ENCODE measurements at places on chromosomes 11 and 22.
A peak's percentile ranks its signal among the peaks of the same experiment; 100 is the strongest.

DNA sequence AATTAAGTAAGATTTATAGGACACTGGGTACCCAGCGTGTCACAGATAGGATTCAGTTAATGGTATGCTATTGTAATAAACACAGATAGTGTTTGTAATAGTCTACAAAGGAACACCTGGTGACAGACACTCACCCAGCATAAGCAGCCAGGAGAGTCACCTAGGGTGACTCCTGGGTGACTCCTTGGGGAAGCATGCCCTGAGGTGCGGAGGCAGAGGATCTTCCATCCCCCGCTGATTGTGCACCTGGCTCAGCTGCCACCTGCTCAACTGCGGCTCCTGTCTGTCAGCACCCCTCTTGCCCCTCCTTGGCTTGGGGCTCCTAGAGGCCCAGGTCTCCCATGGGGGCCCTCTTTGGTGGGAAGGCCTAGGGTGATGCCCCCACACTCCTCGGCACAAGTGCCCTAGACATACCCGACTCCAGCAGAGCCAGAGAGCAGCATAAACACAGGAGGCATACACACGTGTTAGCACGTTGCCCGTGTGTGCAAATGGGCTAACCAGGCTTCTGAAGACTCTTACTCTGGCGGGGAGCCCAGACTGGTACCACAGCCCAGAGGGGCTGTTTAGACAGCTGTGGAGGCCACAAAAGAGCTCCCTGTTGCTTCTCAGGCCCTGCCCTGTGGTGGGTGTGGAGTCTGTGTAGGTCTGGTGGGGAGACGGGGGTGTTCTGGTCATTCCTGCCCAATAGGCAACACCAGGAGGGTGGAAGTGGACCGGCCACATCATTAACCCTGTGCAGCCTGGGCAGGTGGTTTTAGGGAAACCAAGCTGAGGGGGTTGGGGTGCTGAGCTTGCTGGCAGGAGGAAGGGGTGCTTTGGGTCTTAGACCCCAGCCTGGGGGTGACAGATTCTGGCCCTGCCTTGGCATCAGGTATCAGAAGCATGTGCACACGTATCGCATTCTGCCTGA is 3.0 kb downstream of the INPPL1 start:
- no peak for DNase-seq

DNA sequence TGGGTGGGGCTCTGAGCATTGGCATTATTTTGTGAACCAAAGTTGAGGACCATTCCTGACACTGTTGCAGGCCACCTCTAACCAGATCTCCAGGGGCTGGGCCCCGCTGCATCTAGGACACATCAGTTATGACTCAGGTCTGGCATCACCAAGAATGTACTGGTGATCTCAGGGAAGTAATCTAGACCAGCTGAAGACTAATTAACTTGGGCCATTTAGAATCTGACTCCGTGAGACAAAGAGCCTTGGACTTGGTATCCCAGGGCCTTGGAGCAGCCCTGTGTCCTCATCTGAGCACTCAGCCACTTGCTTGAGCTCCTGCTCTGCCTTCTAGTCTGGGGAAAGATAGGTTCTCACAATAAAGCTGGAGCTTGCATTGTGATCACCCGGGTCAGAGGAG is 200.6 kb downstream of the KIRREL3 start:
- no peak for DNase-seq

DNA sequence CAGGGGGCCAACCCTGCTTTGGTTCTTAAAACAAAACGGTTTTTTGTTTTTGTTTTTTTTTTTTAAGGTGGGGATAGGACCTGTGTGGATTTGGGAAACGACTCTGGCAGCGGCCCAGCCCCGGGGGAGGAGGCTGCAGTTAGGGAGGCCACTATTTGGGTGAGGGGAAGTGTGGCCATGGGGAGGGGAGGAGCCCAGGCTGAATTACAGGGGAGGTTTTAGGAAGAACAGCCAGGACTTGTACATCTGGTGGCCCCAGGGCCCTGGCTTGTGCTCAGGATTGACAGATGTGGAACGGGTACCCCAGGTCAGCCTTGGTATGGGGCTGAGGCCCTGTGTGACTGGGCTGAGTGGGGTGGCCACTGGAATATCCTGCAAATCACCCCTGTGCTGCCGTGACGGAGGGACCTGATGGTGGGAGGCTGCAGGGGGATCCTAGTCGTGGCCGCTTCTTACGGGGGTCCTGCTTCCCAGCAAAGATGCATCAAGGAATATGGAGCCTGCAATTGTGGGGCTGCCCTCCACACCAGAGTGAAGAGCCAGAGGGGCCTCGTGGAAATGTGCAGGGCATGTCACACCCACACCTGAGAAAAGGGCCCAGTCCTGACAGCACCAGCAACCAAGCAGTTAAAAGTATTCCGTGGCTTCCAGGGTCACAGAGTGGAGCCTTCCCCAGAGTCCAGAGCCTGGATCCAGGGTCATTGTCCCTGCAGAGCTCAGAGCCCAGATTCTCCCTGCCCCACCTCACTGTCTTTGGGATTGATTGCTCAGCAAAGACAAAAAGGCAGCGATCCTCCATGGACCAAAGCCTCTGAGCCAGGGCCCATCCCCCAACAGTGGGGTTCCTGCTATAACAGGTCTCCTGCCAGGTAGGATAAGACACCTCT is 55.2 kb upstream of the WNT7B start:
- no peak for DNase-seq

GRCh38 chr11:10899121-10899830 is 41.4 kb upstream of the ZBED5 start:
- no peak for DNase-seq

DNA sequence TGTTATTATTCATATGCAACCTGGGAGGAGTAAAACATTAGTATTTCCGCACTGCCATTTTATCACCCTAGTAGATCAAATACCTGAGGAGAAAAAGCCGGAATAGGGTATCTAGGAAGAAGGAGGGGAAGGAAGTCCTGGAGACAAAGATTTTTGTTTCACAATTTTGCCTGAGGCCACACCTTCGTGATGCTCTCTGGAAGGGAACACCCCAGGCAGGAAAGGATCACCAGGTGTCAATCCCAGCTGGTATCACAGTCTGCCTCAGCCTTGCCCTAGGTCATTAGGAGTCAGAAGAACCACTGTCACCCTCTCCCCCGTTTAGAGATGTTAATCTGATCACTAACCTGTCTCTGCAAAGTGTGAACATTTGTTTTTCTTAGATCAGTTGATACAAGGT is 35.4 kb upstream of the IGSF9B start:
- DNase-seq, result no peak

DNA sequence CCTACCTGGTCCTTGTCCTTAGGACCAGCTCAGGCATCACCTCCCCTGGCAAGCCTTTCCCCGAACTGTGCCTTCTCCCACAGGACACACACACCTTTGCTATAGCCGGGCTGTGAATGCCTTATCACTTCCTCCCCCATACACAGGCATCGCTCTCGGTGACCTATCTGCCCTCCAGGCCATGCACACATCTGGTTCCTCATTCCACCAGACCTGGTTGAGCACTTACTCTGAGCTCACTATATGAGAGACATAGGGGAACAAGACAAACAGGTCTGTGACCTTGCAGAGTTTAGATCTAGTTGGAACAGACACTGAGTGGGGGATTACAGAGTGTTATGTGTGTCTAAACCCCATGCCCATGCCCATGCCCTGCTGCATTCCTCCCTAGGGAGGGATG is 3.1 kb upstream of the BCR start:
- no peak for DNase-seq

GRCh38 chr22:38317995-38318715 is 922 bp upstream of the CSNK1E start:
- no peak for DNase-seq

DNA sequence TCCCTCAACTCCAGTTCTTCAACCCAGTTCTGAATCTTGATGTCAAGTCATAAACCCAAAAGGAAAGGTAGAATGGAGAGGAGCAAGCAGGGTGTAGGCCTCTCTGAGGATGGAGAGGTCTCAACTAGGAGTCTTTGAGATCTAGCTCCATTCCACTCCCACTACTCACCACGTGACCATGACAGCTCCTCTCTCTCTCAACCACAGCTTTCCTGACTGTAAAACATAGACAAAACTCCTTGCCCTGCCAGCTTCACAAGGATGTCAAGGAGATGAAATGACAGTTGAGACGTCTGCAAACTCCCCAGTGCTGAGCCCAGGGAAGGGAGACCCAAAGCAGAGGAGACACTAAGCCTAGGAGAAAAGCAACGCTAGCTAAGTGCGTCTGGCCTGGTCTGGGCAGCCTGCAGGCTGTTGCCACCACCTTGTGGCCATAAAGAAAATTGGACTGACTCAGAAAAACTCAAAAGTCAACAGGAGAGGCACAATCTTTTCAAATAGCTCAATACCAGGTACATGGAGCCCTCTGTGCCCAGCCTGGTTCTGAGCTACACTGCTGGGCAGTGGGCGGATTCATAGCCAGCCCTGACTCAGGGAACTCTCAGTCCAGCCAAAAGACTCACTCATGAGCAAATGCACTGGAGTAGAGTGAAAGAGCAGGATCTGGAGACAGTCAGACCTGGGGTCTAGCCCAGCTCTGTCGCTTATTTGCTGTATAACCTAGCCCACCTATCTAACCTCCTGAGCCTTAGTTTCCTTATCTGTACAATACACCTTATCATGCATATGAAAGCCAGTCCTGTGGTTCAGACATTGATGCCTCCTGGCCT is 3.4 kb downstream of the CLPB start:
- peak; percentile 39 for DNase-seq

DNA sequence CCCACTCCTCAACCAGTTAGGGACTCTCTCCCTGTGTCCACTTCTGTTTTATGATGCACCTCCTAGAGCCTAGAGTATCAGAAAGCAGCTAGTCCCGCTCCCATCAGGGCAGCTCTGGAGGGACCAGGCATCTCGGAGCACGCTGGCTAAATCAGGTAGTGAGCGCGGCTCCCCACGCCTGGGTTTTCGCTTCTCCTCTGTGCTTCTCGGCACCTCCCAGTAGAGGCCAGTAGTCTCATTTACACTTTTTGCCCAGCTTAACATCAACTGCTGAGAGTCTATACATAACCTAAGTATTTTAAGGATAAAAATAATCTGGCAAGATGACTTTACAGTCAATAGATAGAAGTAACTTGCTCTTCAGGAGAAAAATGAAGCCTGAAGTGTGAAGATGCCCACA is 473.8 kb downstream of the OPCML start:
- no peak for DNase-seq

DNA sequence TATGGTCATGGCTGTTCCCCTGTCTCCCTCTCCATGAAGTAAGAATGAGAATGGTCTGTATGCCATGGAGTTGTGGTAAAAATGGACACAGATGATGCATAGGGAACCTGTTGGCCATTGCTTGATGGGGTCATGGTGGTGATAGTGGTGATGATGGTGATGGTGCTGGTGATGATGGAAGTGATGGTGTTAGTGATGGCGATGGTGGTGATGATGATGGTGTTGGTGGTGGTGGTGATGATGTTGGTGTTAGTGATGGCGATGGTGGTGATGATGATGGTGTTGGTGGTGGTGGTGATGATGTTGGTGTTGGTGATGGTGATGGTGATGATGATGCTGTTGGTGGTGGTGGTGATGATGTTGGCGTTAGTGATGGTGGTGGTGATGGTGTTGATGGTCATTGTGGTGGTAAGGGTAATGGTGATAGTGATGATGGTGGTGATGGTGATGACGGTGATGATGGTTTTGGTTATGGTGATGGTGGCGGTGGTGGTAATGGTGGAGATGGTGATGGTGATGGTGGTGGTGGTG is 5.1 kb upstream of the CACNA1I start:
- DNase-seq, result no peak

DNA sequence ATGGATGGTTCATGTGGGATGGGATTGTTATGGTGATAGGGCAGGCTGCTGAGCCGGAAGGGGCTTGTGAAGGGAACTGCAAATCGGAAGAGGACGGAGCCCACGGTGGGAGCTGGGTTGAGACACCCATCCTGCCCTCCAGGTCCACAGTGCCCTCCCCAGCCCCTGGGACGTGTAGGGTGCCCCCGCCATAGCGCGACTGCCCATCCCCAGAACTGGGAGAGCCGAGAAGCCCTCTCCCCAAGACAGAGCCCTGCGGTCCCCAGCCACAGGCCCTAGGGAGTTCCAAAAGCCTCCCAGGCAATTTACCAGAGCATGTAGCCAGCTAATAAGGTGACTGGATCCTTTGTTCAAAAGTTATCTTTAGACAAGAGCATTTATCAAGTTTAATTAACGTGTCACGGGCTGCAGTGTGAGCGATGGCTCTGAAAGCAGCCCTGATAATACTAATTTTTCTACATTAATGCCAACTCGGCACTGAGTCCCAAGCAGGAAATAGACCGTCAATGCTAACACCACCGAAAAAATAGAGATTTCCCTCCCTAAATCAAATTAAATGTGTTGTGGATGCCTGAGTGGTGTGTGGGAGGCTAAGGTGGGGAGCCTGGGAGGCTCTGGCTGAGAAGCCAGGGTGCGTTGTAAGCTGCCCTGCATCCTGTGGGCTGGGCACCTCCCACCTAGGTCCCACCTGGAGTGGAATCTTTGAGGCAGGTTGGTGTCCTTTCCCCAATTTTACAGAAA is 76.8 kb upstream of the RTL6 start:
- no peak for DNase-seq

DNA sequence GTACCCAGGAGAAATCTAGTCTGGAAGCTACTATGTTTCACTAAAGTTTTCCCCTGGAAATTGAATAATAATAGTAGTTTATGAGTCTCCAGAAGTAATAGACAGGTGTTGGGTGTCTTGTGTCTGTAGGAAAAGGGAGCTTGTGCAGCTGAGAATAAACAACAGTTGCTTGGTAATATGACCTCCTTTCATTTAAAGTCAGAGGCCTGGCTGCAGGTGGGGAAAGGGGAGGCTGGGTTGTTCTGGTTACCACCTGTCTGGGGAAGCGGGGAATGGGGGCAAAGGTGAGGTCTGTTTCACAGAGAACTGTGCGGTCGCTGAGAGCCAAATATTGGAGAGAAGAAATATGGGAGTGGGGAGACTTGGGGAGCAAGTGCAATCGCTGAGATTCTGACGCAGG is 3.3 kb upstream of the GRAMD1B start:
- no peak for DNase-seq

- no peak for DNase-seq
Observed at GRCh38 chr11:131829725-131830124, 459.3 kb downstream of the NTM start.

- no peak for DNase-seq
Observed at GRCh38 chr11:68406324-68407313, 53.9 kb upstream of the PPP6R3 start.

GRCh38 chr11:2203440-2204259 is 32.0 kb upstream of the TH start:
- no peak for DNase-seq

GRCh38 chr11:14094481-14095037 is 132.0 kb downstream of the SPON1 start:
- DNase-seq, result no peak

GRCh38 chr11:58391879-58392278 is 14.8 kb downstream of the OR5B3 start:
- no peak for DNase-seq

All from hippocampal formation (tissue), 2 donors.